Stimulated activated CD8-positive, alpha-beta memory T cell treated with anti-CD3 and anti-CD28 coated beads, Interleukin-15, amount 100 ng/mL, for 4 hours (primary cell): ENCODE measurements at places on chromosomes 5 and 9.

- no peak for DNase-seq
These were observed 24.8 kb downstream of the PTPN3 start for GRCh38 chr9:109473329-109473728.

GRCh38 chr5:522899-523440 lies 1.3 kb downstream of the SLC9A3 start:
- DNase-seq = no peak

DNA sequence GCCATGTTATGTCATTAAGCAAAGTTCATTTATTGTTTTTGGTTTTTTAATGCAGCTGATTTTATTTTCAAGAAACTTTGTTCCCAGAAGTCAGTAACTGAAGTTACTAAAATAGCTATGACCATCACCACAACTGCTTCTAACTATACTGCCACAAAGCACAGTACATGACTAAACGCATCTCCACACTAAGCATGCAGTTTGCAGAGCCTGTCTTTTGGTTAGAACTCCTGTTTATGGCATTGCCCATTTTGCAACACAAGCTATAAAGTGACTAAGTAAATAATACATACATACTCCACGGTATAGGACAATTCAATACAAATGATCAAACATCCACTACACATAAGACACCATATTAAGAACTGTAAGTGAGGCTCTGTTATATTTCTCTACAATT lies 109.7 kb downstream of the MLLT3 start:
- DNase-seq = no peak

GRCh38 chr5:66560371-66560770 lies 35.8 kb upstream of the MAST4 start:
- DNase-seq = no peak
